ELF-1 (cell line): ENCODE measurements at places on chromosomes 4 and X.
A peak's percentile ranks its signal among the peaks of the same experiment; 100 is the strongest.

GRCh38 chrX:149699761-149700160, 12.1 kb upstream of the MAGEA11 start:
- DNase-seq, result no peak

DNA sequence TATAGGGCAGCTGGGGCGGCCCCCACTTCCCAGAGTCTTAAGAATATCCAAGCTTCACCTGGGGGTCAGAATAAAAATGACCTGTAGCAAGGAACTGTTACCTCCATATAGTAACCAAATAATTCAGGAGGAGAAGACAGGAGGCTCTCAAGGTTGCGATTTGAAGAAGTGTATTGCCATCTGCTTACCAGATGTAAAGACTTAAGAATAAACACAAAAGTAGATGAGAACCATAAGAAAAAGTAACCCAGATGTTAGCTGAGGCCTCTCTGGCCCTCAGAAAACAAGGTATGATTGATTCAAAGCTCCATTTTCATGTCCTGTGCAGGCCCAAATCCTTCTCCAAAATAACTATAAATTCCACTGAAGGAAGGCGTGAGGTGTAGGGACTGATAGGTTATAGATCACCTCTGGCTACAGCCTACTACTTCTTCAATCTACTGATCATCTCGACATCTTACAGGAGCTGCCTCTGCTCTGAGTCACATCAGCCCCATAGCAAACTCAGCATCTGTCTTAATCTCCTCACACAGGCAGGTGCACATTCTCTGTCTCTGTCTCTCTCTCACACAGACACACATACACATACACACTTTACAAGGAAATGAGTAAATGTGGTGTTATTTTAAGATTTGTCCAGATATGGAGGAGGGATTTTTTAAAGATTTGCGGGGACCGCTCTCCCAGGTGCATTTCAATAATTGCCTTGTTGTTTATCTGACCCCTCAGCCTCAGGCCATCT, 193.9 kb upstream of the EDNRA start:
- no peak for DNase-seq

DNA sequence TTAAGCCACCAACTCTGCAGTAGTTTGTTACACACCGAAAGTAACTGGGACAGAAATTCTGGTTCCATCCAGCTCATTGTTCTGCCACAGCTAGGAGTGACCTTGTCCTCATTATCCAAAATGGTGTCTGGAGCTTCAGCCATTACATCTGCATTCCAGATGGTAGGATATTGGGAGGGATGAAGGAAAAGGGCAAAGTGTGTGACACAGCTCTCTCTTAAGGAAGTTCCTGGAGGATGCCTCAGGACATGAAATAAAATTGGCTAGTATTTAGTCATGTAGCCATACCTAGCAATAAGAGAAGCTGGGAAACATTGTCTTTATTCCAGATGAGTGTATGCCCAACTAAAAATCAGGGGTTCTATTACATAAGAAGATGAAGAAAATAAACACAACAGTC, 262.0 kb downstream of the BCOR start:
- DNase-seq, result no peak

DNA sequence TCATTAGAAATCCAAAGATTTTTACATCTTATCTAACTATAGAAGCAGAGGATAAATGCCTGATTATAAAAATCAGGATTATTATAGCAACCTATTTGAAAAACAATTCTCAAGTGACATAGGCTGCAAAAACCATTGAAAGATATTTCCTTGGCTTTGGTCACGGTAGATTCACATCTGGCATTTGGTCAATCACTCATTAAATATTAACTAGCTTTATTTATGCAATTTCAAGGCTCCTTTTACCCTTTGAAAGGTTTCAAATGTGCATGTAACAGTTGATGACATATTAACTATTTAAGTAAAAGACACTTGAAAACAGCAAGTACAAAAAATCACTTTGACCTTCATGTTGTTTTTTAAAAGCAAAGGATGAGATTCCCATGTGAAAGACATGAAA, 98.1 kb downstream of the MMRN1 start:
- no peak for DNase-seq

DNA sequence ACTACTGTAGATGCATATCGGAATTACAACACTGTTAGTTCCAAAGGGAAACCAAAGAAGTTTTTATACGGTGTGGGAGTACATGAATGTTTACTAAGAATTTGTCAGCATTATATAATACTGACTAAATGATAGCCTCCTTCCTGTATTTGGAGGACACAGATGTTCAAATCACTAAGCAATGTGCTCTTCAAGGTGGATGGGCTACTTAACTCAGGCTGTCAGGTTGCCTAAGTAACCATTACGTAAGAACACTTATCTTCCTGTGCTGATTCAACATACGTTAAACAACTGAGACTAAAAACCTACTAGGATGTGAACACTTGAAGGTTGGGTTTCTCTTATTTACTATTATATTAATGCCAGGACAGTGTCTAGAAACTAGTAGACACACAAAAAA, 81.9 kb upstream of the HPGD start:
- DNase-seq, result no peak

DNA sequence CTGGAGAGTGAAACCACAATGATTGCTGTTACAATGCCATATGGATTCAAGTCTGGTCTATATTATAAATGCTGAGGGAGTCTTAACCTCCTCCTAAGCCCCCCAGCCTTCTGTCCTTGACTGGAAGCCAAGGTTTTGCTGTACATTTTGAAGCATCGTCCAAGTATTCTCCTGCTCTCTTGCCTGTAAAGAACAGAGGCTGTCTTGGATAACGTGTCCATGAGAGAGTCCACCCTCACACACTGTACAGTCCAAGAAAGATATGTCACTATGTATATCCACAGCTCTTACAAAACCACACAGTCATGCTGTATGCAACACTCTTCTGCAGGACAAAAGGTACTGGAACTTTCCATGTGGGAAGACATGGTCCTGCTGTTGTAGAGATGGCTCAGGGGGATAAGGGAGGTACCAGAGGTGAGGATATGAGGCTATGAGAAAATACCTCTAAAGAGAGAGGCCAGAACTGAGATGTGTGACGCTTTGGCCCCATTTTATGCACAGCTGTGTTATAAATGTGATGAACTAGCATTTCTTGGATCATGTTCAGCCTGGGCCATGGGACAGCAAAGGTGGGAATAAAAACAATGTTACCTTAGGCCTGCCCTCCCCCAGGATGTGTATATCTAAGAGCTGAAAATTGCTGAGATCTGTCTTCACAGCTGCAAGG, 678.6 kb downstream of the IQCM start:
- no peak for DNase-seq

- peak; percentile 27 for DNase-seq
Measured at GRCh38 chrX:120604361-120604782, 471 bp downstream of the MCTS1 start.

DNA sequence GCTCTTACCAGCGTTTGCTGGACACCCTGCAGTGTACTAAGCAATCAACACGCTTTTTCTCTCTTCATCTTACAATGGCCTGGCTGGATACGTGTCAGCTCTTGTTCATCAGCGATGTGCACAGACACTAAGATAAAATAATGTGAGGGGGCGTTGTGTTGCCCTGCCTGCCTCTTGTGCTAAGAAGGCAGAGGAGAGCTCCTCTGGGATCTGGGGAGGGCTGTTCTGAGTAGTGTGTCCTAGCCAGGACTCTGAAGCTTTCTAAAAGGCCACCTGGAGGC, 49.7 kb downstream of the NELFA start:
- no peak for DNase-seq

GRCh38 chr4:94880956-94881355, 123.2 kb downstream of the BMPR1B start:
- no peak for DNase-seq

DNA sequence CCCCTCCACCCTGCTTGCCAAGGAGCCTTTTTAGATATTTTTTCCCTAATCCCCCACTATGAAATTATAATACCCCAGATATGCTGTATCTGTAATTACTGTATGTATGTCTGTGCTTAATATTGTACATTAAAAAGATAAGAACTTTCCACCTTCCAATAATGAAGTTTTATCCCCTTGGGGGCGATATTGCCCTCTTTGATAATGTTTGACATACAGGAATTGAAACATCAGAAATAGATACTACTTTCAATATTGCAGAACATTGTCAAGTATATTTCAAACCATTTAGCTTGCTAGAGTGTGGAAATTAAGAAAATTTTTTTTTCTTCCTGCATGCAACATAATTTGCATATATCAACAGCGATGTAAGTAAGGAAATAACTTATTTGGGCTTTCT, 58.9 kb downstream of the NAF1 start:
- no peak for DNase-seq

- no peak for DNase-seq
Measured at GRCh38 chr4:38152305-38152704, 192.1 kb downstream of the PTTG2 start.

- peak; percentile 39 for DNase-seq
Measured at GRCh38 chrX:9785944-9786797, at the start of gene SHROOM2. SHROOM2 (plus strand) TSS chrX:9786429; CDS start chrX:9786546, 117 bp downstream.

DNA sequence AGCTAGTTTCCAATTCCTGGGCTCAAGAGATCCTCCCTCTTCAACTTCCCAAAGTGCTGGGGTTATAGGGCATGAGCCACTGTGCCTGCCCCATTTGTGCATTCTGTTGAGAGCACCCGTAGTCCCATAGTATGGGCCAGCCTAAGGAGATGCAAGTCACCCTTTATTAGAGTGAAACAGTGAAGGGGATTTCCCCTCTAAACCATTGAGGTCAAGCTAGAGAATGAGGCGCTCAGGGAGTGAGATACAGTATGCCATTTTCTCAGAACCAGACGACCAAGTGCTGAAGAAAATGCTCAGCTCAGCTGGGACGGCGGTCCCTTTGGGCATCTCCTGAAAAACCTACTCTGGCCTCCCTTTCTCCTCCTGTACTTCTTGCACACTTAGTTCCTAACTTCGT, 18.7 kb downstream of the RNF4 start:
- DNase-seq, result no peak

DNA sequence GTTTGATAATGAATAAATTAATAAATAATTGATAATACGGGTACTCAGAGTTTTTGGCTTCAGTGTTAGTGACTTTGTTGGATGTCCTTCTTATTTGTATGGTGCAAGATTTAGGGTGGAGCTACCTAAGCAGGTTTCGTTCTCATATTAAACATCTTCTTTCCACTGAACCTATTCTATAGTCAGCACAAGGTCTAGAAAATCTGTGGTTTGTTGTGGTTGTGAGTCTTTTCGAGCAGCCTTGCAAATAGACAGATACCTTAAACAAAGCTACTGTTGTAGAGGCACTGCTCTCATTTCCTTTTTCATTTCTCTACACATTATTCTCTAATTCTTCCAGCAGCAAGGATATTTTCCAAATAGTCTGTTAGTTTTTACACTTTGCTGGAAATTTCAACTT, 38.1 kb upstream of the SPANXD start:
- DNase-seq, result no peak

- DNase-seq, result no peak
Measured at GRCh38 chr4:77777135-77777807, 41.9 kb downstream of the CNOT6L start.

DNA sequence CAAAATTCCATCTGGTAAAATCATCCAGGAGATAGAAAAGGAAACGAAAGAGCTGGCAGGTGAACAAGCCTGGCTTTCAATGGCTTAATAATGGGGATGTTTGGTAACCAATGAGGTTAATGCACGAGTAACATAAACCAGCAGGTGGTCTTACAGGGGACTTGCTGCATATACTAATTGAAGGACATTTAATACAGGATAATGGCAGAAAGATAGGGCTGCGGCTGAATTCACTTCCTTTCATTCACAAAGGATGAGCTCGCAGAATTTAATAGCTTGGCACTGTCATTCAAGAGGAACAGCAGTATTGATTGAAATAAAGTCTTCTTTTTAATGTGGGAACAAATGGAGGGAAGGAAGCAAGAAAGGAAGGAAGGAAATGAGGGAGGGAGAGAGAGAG, 156.3 kb upstream of the RAI2 start:
- no peak for DNase-seq

- no peak for DNase-seq
Measured at GRCh38 chrX:10828036-10828435, 207.7 kb upstream of the MID1 start.

DNA sequence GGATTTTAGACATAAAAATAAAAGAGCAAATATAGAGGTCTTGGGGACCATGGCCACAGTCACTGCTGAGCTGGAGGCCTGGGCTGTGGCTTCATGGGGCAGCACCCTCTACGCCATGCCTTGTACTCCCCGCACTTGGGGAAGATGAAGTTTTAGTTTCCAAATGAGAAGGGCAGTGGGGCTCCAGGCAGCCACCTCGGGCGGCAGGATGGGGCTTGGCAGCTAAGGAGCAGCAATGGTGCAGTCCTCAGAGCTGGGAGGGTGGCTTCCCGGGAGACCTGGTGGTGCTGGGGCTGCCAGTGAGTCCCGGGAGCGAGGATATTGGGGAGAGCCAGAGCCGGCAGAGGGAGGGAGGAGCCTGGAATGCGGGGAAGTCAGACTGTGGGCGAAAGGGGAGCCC, 2.4 kb downstream of the CXCR3 start:
- no peak for DNase-seq

DNA sequence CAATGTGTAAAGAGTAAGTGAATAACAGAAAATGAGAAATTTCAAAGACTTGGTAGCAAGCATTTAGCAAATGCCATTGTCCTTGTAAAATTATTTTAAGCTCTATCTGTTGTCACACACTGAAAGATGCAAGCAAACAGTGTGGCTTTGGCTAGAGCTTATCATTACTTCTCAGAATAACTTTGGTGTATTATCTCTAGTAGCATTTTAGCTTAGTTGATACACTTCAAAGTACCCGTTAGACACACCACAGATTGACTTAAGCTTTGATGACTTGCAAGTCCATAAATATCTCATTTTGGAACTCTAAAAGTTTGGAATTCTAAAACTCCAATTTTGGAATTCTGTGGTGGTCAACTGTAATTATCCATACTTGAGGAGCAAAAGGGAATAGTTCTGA, 98.6 kb downstream of the PDLIM5 start:
- DNase-seq, result no peak

DNA sequence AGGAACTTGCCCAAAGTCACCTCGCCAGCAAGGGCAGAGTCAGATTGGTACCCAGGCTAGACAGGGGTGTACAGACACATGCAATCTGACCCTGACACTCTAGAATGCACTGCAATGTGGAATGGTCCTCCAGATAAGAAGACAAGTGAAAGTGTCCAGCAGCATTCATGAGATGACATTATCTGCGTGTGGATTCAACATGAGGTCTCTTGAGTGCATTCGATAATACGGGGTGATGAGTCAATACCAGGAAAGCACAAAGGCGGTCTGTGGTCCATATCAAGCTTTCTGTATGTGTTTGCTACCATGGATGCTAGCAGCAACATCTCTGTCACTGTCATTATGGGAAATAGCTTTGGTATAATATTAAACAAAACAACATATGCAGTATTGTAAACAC, 6.8 kb upstream of the XAGE3 start:
- no peak for DNase-seq
